ENCODE measurements at places on chromosomes 2 and 18.

- DNase-seq, result no peak
These were observed 25.7 kb downstream of the MEX3C start for GRCh38 chr18:51171625-51172259.

DNA sequence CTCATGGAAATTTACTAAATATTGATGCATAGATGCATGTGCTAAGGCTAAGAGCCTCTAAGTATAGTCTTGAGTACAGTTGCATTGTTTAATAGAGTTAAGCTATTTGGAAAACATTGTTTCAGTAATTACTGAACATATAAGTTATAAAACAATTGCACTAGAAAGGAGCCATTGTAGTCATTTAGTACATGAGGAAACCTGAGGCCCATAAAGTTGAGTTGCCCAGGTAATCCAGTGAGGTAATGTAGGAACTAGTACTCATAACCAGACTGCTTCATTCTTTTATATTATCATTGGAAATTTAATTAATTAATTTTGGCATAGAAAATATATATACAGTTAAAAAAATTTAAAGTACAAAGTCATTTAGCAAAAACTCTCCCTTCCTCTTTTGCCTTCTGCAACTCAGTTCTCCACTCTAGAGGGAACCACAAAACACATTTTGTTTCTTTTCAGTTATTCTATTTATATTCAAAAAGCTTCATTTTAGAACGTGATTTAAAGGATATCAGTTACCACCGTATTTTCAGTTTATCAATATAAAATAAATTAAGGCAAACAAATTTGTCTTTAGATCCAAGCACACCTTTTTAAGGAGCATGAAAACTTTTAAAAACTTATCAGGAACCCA is 27.8 kb upstream of the TBR1 start:
- no peak for DNase-seq

DNA sequence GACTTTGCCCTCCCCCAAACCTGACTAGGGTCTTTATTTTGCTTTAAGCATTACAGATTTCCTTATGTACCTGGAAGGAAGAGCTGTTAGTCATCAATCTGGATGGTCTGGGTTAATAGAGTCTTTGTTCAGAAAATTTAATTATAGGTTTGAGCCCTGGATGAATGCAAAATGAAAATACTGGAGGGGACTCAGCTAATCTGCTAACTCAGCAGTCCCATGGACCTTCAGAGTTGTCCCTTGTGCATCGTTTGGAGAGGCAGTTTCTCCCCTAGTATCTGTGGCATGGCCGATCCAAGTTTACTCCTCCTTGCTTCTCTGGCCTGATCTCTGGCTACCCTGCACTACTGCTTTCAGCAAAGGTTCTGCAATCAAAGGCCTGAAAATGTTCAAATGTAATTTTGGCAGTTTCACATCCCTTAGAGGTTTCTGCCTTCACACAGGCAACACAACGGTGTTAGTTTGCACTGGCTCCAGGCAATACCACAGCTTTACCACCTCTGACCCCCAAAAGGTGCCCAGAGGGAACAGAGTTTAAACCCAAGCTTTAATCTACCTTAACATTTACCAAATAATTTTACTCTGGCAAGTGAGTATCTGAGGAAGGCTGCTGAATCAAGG is 134.3 kb downstream of the THADA start:
- no peak for DNase-seq

DNA sequence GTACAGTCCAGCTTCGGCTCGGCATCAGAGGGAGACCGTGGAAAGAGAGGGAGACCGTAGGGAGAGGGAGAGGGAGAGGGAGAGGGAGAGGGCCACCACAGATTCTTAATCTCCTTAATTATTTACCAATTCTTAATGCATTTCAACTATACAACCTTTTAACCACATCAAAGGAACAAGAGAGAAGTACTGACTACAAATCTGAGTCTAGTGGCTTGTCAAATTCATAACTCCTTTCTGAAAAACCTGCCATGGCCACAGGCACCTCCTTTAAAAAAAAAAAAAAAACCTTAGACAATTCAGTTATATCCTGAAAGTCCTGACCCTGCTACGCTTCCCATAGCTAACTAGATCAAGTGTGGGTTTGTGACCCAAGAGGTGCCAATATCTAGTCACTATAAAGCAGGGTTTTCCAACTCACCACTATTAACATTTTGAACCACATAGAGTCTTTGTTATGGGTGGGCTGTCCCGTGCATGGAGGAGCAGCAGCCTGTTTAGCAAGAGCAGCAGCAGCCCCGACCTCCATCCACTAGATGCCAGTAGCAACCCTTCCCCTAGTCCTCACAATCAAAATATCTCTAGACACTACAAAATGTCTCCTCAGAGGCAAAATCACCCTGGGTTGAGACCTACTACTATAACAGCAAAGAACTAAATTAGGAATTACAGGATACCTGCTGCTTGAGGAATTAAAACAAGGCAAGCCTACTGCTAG is 6.8 kb downstream of the ESCO1 start:
- DNase-seq, result no peak

GRCh38 chr2:86378469-86378868 is 41.0 kb upstream of the REEP1 start:
- no peak for DNase-seq

- DNase-seq, result no peak
These were observed 63.0 kb upstream of the SPRED2 start for GRCh38 chr2:65495251-65495877.

- no peak for DNase-seq
These were observed 54.8 kb upstream of the PTPRM start for GRCh38 chr18:7512348-7512747.

- DNase-seq, result no peak
These were observed 33.1 kb upstream of the ZNF532 start for GRCh38 chr18:58831606-58832005.

GRCh38 chr2:174153757-174154680 is 94.3 kb downstream of the OLA1 start:
- no peak for DNase-seq

GRCh38 chr18:41378598-41378997 is 576.4 kb upstream of the PIK3C3 start:
- no peak for DNase-seq

DNA sequence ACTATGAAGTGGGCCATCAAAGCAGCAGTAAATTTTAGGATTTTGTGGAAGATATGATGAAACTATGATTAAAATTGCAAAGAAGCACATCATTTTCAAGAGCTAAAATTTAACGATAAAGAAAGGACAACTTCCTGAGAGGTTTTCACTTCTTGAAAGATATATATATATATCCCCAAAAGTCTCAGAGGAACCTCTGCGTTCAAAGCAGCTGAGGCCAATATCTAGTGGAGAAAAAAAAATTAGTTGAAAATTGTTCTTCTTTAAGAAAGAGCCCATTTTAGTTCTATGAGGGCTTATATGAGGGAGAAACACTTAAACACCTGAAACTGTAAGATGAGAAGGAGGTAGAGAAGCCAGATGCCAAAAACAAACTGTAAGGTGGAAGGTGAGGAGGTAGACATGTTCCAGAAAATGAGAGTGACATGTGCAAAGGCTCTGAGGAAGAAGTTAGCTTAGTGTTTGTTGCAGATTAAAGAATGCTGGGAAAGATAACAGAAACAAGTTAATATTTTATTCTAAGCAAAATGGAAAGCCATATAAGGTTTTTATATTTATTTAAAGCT is 72.9 kb upstream of the VRK2 start:
- DNase-seq, result no peak

DNA sequence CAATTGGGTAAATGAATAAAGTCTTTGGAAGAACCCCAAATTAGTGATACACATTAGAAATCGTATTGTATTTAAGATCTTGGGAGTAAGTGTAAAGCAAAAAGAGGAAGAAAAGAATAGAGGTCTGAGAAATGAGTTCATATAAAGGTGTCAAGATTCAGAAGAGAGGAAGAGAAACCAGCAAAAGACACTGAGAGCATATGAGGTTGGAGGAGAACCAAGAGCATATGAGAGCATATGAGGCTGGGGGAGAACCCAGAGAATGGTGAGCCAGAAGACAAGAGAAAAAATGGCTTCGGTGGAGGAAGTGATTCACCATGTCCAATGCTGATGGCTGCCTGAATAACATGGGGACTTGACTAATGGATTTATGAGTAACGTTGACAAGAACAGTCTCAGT is 620.1 kb upstream of the GCFC2 start:
- DNase-seq, result no peak

DNA sequence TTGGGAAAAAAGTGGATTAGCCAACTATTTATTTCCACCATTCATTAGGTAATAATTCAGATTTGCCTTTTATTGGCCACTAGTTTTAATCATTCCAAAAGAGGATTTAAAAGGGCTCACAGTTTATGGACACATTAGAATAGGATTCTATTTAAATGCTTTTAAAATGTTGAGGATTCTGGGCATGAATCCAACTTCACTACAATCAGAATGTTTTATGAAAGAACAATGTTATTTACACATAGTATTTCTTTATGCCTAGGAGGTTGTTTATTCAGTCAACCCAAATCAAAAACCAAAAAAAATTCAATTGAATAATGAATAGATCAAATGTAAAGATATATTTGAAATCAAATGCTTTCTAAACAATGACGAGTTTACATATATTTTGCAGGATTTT is 232.2 kb downstream of the GULP1 start:
- no peak for DNase-seq

DNA sequence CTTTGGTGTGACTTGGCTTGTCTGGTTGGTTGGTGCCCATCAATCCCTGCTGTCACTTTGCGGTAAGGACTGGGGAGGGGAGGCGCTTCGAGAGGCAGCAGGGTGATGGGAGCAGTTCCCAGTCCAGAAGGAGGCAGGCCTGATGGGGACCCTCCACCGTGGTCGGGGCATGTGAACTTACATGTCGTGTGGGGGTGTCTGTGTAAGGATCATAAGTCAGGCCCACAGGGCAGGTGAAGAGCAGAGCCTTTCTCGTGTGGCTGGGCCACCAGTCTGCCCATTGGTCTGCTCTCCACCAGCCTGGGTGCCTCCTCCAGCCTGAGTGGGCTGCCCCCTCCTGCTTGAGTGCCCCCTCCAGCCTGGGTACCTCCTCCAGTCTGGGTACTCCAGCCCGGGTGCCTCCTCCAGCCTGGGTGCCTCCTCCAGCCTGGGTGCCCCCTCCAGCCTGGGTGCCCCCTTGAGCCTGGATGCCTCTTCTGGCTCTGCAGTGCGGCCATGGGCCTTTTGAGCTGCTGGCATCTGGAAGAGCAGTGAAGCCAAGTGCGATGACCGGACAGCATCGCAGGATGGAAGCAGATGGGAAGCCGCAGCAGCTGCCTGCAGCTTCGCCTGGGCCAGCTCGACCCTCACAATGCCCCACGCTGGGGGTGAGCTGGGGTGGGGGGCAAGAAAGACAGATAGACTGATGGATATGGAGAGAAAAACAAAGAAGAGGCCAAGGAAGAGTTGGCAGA is 25.0 kb downstream of the ATOH8 start:
- DNase-seq, result no peak

Data from NCI-H1092 (cell line).